ENCODE measurements at places on chromosomes 1 and 21.

GRCh38 chr1:193553564-193553963, 367.2 kb upstream of the B3GALT2 start:
- DNase-seq, result no peak

GRCh38 chr1:192104852-192105251, 53.4 kb upstream of the RGS18 start:
- no peak for DNase-seq

- no peak for DNase-seq
Observed at GRCh38 chr1:17627239-17628052, 87.9 kb downstream of the ARHGEF10L start.

- DNase-seq, result no peak
Observed at GRCh38 chr1:149903836-149904491, 4.6 kb downstream of the BOLA1 start.

DNA sequence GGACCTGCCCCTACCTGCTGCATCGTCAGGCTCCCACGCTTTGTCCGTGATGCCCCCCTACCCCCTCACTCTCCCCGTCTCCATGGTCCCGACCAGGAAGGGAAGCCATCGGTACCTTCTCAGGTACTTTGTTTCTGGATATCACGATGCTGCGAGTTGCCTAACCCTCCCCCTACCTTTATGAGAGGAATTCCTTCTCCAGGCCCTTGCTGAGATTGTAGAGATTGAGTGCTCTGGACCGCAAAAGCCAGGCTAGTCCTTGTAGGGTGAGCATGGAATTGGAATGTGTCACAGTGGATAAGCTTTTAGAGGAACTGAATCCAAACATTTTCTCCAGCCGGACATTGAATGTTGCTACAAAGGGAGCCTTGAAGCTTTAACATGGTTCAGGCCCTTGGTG, 8.9 kb downstream of the SPATA46 start:
- DNase-seq, result no peak

GRCh38 chr1:78101514-78101913, 55.7 kb downstream of the GIPC2 start:
- DNase-seq, result no peak

- DNase-seq, result no peak
Observed at GRCh38 chr1:181284978-181285377, 196.5 kb downstream of the IER5 start.

DNA sequence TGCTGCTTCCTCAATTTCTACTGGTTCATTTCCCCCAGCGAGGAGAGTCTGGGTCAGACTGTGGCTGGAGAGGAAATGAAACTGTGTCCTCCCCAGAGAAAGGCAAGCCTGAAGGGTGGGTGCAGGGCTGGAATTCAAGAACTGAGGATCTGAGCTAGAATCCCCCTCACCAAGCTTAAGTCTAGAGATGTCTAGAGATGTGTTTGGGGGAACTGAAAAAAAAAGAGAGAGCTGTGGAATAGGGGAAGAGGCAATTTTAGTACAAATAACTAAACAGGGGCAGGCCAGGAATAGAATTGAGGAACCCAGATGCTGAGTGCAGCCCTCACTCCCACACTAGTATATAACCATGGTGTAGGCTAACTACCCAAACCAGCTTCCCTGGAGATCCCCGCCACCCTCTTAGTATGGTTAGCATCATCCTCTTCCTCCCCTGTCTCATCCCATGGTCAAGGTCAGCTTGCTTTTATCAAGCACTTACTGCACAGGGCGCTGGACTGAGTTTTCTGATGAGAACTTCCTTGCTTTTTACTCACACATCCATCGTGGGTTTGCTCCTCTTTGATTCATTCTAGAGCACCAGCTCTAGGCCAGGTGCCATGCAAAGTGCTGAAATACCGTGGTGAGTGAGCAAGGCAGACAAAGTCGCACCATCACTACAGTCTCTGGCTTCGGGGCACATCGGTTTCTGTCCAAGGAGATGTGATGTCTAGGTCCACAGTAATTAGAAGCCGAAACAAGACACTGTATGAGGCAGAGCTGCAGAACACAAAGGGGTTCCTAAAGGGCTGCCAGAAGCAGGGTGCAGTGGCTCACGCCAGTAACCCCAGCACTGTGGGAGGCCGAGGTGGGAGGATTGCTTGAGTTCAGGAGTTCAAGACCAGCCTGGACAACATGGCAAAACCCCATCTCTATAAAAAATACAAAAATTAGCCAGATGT, 112.9 kb upstream of the IPO9 start:
- no peak for DNase-seq
